ENCODE measurements at places on chromosomes 7 and 10.

- no peak for DNase-seq
Measured at GRCh38 chr10:119650692-119651513, at the start of gene BAG3. TSS of gene BAG3 (plus strand) at chr10:119651380. CDS start at chr10:119651676, 296 bp downstream.

DNA sequence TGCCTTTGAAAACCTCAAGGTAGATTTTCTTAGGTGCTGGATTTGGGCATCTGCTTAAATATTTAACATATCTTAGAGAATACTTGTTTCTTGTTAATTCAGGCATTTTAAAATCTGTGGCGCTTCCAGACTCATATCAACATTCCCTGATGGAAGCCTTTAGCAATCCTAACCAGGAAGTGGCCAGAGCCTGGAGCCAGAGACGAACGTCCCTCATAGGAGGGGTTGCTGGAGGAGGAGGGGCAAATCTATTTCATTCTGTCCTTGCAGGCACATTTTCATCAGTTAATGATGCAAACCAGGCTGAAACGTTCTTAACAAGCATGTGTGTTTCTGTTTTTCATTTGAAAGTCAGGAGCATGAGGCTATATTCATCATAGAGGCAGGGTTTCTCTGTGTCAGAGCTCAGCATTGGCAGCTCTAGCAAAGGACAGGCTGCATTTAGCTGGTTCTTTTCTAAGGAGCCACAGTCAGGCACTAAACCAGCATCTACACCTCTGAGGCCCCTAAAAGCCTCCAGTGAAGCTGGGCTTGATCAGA lies 17.8 kb upstream of the IFIT2 start:
- no peak for DNase-seq

- DNase-seq, result no peak
Measured at GRCh38 chr10:132869621-132870020, 72.7 kb downstream of the CFAP46 start.

DNA sequence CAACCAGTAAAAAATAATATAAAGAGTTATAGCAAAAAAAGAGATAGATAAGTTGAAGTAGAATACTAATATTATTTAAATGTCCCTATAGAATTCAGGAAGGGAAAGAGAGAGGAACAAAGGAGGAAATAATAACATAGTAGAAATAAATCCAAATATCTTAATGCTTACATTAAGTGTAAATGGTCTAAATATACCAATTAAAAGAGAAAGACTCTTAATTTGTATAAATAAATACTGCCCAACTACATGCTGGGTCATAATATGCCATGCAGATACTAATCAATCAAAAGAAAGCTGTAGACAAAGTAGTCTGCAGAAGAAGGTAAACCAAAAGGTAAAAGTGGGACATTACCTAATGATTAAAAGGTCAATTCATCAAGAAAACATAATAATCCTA lies 43.3 kb upstream of the VIPR2 start:
- DNase-seq, result no peak

DNA sequence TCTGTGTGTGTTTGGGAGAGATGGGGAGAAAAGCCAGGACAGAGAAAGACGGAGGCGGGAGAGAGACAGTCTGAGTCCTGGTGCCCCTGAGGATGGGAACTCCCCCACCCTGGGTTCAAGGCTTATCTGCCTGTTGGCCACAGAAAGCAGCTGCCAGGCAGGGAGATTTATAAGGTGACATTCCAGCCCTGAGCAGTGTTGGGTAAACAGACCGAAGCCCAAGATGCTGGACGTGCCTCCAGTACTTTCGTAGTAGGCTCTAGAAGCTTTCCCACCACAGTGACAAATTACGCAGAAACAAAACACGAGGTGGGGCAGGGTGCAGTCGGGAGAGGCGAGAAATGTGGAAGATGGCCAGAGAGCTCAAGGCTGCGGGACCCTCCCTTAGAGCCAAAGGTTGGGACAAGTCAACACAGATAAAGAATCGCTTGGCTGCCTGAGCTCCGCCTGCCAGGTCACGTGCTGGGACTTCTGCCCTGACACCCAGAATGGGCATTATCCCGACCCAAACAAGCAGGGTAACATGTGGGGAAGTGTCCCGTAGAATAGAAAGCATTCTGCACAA lies 41.1 kb downstream of the CCDC3 start:
- no peak for DNase-seq

GRCh38 chr7:73652541-73652949 lies 15.1 kb upstream of the VPS37D start:
- no peak for DNase-seq

DNA sequence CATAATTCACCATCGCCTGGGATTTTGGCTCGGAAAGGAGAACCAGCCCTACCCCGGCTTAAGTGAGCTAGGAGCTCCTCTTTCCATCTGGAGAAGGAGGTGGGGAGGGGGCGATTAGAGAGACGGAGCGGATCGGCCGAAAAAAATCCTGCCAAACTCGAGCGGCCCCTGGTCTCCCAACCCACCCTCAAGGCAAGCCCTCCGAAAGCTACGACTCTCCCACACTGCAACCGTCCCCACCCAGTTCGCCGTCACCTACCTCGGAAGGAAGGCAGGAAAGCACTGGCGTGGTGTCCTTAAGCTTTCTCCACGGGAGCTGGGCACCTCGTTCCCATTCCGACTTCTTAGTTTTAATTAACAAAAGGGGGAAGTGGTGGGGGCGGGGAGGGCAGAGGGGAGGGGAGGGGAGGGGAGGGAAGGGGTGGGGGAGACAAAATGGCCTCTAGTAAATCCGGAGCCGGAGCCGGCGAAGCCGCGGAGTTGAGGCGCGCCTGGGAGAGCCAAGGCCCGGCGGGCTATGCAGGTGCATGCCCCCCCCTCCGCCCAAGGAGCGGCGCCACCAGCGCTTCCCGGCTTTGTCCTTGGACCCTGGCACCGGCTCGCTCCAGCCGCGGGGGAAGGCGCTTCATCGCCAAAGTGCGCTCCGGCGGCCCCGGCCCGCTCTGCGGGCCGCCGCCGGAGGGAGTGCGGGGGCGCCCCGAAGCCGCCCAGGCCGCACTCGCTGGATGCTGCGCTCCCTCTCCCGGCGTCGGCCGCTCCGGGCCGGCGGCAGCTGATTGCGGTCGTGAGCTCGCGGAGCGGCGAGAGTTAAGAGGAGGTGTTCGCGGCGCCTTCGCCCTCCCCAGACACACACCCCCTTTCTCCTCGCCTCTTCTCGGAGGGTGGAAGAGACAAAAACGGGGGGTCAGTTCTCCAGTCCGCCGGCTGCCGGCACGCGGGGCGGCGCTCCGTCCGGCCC lies at the start of gene LRRC4:
TSS of gene LRRC4 (minus strand) at position 784 of the 958 bp plus-strand sequence. CDS start 797 bp downstream, outside the sequence.
- DNase-seq, result no peak

DNA sequence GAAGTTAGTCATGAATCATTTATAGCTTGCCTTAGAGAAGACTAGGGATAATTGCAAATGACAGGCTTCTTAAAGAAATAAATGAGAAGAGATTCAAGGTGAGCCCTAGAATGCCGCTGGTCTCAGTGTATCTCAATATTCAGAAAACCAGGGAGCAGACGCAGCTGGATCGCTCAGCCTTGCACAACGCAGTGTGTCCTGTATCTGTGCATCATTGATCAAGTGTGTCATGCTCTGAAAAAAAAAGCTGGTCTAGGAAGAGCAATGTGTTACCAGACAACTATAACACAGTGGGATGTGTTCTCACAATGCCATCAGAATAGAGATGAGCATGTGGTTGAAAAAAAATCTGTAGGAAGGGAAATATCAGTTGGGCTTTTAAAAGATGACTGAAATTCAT lies 230.1 kb downstream of the CALN1 start:
- DNase-seq, result no peak

GRCh38 chr7:142791502-142791901 lies 20.7 kb downstream of the PRSS2 start:
- no peak for DNase-seq

Data from SIG-M5 (cell line).